EL (cell line): ENCODE measurements at places on chromosomes 6 and 20.

GRCh38 chr6:151443454-151443853, 8.5 kb downstream of the RMND1 start:
- no peak for DNase-seq

DNA sequence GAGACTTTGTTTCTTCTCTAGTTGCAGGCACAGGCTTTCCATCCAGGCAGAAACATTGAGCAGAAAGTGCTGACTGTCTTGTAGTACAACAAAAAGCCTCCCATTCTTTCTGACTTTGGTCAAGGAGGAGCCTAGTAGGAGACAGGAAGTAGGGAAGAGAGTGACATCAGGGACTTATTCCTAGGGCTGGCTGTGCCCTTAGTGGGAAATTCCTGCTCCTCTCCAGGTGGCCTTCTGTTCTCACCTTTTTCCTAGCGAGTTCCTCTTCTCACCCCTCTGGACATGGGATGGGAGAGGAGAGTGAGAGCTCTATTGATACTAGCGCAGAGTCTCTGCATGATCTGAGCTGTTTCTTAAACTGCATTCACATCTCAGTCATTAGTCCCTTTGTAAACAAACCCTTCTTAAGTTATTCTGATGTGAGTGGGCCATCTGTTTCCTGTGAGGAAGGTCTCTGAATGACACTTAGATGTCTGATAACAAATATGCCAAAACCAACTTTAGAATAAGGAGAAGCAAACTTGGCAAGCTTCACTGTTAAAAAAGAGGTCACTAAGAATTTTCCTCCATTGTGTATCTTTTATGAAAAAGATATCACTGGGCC, 455.0 kb downstream of the GJA1 start:
- no peak for DNase-seq

DNA sequence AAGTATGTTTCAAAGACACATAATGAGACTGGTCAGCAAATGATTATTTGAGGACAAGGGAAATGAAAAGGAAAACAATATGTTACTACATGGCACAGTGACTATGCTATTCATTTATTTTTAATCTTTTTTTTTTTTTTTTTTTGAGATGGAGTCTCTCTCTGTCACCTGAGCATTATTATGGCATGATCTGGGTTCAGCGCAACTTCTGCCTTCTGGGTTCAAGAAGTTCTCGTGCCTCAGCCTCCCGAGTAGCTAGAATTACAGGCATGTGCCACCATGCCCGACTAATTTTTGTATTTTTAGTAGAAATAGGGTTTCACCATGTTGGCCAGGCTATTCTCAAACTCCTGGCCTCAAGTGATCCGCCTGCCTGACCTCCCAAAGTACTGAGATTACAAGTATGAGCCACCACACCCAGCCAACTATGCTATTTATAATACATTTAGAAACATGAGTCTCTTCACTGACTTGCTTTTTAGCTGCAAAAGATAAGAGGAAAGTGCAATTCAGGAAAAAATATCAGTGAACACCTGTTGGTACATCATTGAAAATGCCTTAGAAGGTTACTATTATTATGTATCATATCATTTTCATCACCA, 3.4 kb downstream of the CALHM4 start:
- DNase-seq, result no peak

- no peak for DNase-seq
These were observed 4.8 kb downstream of the LBP start for GRCh38 chr20:38350879-38351775.

- no peak for DNase-seq
These were observed 92.2 kb downstream of the SIM1 start for GRCh38 chr6:100372326-100373091.

DNA sequence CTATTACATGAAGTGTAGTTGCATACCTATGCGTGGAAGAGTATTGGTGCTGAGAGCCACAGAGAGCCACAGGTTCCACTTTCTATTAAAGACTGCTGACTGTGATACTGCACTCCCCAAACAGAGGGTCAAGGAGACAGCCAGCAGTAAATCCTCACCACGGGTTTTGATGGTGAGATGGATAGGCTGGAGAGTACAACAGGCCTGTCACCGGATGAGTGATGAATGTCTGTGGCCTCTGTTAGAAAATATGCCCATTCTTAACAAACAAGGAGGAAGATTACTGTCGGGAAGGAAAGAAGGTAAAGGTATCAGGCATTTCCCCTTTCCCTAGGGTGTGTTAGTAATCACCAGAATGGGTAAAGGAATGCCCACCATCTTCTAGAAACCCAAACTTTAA, 286.5 kb downstream of the ALDH8A1 start:
- no peak for DNase-seq

DNA sequence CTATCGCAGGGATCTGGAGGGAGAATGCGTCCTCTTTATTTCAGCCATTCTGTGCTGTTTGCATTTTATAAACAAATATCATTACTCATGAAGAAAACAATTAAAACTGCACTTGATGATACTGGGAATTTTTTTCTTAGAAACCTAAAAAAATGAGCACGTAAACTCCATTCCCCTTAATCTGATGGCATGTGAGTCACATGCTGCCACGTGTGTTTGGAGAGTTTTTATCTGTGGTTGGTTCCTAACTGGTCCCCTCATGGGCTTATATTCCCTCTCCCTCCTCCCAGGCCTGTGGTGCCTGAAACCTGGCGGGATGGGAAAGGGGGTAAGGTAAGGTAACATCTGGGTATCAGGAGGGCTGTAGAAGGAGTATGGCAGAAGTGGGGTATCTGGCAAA, 6.5 kb downstream of the PACSIN1 start:
- no peak for DNase-seq

GRCh38 chr6:68040780-68041179, 594.3 kb upstream of the ADGRB3 start:
- no peak for DNase-seq

DNA sequence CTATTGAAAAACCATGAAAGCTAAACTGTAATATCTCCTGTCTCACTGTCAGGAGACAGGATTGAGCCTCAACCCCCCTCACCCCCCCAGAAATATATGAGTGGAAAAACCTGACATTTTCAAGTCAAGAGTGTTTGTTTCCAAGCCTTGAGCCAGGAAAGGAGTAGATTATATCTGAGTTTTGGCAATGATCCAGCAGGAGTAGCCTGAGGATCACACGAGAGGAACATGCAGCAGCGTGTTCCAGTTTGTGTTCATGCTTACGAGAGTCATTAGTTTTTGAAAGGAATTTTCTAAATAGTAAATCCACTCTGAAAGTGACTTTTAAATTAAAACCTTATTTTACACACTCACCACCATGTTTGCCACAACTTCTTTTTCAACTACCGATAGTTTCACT, 15.8 kb downstream of the IL22RA2 start:
- DNase-seq, result no peak

- no peak for DNase-seq
These were observed 3.4 kb downstream of the LINC00237 start for GRCh38 chr20:21102603-21103311.

- peak; percentile 83 for DNase-seq
These were observed 321.1 kb downstream of the SYNE1 start for GRCh38 chr6:152316024-152316423.

DNA sequence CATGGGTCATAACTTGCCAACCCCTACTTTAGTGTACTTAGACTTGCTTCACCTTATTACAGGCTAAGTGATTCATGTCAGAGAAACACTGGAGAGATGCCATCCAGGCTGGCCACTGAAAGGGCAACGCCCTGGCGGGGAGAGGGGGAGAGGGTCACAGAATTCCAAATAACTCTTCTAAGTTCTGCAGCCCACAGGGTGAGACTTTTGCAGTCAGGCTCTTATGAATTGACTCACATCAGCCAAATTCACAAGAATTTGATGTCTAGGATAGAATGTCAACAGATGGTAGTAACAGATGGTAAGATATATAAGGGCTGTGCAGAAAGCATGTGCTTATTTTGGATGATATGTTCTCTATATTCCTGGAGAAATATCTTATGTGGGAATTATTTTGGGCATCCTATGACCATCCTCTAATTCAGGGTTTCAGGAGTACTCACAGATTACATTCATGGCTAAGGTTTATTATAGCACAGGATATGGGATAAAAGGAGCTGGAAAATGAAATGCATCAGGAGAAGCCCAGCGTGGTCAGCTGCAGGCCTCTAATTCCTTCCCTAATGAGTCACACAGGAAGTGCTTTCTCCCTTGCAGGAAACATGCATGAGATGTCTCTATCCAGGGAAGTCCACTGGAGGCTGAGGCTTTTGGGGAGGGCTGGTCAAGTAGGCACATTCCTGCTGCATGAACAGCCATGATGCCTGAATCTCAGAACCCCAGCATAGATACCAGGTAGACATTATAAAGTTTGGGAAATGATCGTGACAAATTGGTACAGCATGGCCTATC, 58.7 kb upstream of the RIN2 start:
- DNase-seq, result peak; percentile 91

DNA sequence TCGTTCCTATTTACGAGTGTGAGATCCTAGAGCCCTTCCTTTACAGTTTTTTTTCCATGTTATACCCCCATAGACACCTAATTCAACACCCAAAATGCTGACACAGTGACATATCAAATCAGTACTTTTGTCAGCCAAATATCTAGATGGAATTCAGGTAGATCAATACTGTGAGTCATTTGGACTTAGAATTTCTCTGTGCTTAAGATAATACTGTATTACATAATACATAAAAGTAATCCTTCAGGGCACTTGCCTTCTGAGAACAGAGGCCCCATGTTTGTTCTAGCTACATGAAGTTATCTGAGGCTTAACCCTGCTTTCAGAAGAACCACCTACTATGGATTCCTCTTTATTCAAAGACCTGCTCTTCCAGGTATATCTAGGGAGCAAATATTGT, 623.1 kb downstream of the PHF3 start:
- no peak for DNase-seq

DNA sequence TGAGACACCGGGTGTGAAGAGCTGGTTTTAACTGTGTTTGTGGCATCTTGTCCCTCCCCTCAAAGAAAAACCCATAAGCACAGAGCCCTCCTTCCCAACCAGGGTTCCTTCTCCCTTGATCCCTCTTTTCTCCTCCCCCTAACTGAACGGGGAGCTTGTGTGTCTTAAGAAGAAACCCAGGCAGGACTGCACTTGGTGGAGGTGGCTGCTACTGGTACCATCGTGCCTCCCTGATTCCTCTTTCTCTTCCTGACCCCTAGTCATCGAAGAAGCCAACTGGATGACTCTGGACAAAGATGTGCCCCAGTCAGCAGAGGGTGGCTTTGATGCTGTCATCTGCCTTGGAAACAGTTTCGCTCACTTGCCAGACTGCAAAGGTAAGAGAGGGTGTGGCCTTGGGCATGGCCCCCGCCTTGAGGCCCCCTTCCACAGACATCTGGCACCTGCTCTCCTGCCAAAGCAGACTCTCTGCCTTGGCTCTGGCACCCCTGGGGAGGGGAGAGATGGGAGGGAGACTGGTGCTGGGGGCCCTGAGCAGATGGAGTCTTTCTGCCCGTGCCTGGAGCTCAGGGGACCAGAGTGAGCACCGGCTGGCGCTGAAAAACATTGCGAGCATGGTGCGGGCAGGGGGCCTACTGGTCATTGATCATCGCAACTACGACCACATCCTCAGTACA, 2.1 kb downstream of the GNMT start:
- no peak for DNase-seq

DNA sequence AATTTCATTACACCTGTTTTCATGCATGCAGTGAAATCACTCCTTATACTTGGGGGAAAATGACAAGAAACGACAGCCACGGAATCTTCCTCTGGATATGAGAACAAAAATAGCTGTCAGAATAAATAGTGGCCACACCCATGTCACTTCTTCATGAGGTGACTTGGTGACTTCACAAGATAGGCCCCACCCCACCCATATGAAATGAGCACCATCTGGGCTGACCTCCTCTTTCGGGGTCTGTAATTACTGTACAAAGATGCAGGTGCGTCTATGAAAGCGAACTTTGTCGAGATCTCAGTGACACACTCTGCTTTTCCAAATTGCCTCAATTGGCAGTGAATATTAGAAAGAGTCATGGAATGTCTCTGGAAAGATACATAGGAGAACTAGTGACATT, 184.2 kb upstream of the CCN2 start:
- DNase-seq, result no peak

- DNase-seq, result no peak
These were observed 12.8 kb downstream of the ADNP start for GRCh38 chr20:50918403-50918802.

GRCh38 chr6:131685266-131685780, 15.9 kb downstream of the OR2A4 start:
- no peak for DNase-seq

DNA sequence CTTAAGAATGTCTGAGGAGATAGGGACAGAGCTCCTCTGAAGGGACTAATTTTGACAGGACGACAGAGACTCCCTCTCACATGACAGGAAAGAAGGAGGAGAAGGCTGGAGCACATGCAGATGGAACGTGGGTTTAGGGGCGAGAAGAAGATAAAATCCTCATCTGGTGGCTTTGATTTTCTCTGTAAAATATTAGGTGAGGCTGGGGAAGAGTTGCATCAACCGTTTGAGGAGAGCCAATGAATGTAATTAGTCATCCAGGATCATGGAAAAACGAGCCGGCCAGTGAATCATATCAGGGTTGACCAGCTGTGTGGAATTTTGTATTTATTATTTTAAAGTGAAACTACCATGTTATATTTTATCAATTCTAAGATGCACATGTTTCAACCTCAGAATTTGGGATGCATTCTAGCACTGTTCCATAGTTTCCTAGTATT, 46.9 kb upstream of the ADGRF4 start:
- DNase-seq, result peak; percentile 51

DNA sequence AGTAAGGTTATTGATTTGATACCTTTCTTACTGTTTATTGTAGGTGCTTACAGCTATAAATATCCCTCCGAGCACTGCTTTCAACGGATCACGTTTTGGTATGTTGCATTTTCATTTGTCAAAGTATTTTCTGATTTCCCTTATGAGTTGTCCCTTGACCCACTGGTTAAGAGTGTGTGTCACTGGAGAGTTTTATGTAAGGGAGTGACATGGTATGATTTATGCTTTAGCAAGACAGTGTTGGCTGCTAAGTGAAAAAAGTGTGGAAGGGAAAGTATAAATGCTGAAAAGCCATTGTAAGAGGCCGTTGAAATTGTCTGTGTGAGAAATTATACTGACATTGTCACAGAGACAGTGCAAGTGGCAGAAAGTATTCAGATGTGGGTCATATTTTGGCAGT, 72.0 kb downstream of the SYCP2 start:
- DNase-seq, result no peak

- no peak for DNase-seq
These were observed 91.0 kb downstream of the SLC2A10 start for GRCh38 chr20:46800409-46800804.

DNA sequence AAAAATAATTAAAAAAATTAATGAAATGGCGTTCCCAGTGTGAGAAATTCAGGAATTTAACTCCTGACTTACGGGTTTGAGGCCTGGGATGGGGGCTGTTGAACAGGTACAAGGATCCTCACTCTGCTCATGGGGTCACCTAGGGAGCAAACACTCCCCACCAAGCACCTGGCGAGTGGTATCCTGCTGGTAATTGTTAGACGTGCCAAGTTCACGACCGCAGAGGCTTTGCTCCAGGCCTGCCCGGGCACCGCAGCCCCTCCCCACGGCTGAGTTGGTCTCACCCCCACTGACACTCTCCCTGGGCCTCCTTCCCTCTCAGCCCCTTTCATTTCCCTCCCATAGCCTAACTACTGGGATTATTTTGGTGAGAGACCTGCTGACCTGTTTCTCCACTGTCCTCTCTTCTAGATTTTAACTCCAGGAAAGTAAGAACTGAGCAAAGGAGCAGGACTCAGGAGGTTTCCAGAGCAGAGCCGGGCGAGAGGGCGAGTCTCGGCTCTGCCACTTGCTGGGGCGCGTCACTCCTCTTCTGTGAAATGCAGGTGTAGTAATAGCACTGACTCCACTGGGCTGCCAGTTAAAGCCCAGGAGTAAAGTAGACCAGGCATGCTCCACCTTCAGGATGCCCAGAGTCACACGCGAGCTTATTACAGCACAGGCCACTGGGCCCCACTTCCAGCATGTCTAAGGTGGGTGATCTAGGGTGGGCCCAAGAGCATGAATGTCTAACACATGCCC, 22.8 kb downstream of the BMP7 start:
- no peak for DNase-seq
